ENCODE measurements at places on chromosomes 13 and 19.

- DNase-seq = no peak
Observed at GRCh38 chr13:48637601-48638000, 16.1 kb upstream of the CYSLTR2 start.

DNA sequence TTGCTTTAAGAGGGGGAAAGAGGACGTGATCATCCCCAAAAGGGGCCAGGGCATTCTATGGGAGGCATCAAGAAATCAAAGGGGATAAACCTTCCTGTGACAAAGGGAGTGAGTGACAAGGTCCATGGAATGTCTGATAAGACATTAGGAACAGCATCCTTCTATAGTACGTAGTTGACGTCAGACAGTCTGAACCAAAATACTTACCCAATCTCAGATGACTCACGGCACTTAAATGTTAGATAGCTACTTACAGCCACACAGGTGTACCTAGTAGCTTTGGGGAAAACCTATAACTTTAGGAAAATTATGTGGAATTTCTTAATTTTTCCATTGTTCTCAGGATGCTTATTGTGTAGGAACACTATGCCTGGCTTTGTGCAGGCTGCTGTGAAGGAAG lies 4.9 kb downstream of the LGALS16 start:
- DNase-seq = no peak

GRCh38 chr19:45245826-45246225 lies 619 bp upstream of the EXOC3L2 start:
- no peak for DNase-seq

DNA sequence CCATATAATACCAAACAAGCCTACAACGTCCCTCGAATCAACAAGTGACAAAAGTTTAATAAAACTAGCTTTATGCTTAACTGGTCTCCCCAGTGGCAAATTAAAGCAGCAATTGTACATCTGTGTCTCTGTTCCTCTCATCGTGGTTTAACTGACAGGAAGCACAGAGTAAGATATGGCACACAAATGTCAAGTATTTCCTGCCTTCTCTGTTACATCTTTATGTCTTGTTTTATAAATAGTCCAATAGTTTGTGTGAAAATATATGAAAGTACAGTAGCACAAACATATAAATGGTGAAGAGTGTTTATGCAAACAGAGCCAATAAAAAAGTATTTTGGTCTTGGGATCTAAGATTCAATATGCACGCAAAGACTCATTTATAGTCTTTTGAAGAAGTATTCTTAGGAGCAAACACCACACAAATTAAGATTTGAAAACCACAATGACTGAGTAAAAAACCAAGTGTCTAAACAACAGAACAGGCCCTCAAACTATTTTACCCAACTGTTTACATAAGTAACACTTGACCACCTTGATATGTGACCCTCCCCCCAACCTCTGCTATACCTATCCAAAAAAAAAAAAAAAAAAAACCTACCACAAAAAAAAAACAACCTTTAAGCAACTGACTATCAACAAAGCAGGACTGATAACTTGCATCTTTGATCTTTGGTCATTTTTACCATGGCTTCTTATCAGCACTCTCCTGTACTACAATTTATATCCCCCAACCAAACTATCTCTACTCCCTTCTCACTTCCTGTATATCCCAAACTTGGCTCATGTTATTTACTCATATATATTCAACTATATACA lies 14.0 kb downstream of the ELF1 start:
- DNase-seq = no peak

DNA sequence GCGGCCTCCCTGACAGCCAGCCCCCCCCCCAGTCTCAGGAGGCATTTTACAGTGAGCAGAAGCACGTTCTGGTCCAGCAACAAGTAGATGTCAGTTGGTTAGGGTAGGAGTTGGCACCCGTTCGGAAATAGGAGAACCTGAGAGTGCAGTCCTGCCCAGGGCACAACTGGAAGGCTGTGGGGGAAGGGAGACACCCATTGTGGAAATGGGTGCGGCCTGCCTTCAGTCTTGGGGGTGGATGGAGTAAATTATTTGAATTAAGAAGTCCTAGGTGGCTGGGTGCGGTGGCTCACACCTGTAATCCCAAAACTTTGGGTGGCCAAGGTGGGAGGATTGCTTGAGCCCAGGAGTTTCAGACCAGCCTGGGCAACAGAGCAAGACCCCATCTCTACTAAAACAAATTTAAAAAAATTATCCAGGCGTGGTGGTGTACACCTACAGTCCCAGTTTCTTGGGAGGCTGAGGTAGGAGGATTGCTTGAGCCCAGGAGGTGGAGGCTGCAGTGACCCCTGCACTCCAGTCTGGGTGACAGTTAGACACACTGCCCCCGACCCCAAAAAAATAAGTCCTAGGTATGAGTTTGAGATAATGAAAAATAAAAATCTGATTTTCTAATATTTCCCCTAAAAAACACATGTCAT lies 1.2 kb downstream of the CIRBP start:
- DNase-seq = no peak

DNA sequence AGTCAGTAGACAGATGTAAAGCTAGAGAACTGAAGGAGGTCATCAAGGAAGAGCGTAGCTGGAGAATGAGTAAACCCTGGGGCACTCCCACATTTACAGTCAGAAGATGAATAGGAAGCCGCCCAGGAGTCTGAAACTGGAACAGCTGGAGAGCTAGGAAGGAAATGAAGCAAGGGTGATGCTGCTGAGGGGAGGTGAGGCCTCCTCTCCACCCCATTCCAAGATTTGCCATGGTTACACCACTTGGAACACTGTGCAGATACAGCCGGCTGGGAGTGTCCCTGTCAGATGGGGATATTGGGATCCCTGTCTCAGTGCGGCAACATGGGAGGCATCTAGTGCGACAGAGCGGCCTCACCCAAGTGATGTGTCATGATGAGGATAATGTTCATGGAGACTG lies 51.8 kb upstream of the GPI start:
- DNase-seq = no peak

- DNase-seq = no peak
Observed at GRCh38 chr19:11182994-11183393, 14.4 kb downstream of the KANK2 start.

DNA sequence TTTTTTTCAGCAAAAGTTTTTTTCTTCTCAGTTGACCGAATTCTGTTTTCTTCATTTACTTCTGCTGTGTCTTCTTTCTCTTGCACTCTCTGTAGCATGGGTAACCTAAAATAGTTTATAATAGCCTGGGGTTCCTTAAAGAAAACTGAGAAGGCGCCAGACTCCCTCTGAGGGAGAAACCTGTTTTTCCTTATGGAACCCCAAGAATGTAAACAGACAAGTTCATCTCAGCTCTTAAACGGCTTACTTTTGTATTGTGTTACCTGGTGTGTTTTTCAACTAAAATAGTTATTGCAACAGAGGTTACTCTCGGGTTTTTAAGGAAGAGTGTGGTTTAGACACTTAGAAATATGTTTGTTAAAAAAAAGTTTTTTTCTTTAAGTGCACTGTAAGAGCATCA lies 23.8 kb upstream of the TM9SF2 start:
- DNase-seq = no peak

DNA sequence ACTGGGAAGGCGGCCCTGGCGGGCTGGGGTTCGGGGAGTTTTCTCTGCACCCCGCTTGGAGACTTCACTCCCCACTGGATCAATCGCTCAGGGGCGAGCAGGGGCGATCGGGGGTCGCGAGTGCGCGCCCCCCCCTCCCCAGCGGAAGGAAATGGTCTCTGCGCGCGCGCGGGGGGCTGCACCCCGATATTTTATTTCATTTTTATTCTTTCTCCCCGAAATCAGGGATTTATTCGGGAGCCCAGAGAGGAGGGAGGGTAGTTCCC lies 421 bp downstream of the ARID3A start:
- no peak for DNase-seq

GRCh38 chr13:90454002-90454636 lies 893.4 kb upstream of the MIR17HG start:
- DNase-seq = no peak

DNA sequence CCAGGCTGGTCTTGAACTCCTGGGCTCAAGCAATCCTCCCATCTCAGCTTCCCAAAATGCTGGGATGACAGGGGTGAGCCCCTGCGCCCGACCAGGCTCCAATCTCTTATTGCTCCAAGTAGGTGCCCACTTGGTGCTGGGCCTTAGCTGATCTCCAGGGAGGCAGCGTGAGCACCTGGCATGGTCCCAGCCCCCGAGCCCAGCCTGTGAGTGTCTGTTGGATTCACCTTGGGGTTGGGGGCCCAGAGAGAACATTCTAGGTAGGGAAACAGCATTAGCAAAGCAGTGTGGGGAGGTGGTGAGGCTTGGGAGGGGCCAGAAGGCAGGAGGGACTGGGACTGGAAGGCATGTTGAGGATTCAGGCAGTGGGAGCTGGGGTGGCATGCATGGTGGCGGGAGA lies 45.5 kb downstream of the DNM2 start:
- DNase-seq = no peak

GRCh38 chr19:835210-835810 lies 5.5 kb upstream of the PRTN3 start:
- no peak for DNase-seq

DNA sequence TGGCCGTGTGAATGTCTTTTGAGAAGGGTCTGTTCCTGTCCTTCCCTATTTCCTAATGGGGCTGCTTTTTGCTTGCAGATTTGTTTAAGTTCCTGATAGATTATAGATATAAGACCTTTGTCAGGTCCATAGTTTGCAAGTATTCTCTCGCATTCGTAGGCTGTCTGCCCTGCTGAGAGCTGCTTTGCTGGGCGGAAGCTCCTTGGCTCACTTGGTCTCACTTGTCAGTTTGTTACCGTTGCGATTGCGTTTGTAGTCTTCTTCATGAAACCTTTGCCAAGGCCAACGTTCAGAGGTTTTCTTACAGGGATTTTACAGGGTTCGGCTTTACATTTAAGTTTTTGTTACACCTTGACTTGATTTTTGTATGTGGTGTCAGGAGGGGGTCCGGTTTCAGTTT lies 44.0 kb upstream of the TFDP1 start:
- no peak for DNase-seq

- no peak for DNase-seq
Observed at GRCh38 chr19:36136964-36137686, 2.7 kb upstream of the CAPNS1 start.

DNA sequence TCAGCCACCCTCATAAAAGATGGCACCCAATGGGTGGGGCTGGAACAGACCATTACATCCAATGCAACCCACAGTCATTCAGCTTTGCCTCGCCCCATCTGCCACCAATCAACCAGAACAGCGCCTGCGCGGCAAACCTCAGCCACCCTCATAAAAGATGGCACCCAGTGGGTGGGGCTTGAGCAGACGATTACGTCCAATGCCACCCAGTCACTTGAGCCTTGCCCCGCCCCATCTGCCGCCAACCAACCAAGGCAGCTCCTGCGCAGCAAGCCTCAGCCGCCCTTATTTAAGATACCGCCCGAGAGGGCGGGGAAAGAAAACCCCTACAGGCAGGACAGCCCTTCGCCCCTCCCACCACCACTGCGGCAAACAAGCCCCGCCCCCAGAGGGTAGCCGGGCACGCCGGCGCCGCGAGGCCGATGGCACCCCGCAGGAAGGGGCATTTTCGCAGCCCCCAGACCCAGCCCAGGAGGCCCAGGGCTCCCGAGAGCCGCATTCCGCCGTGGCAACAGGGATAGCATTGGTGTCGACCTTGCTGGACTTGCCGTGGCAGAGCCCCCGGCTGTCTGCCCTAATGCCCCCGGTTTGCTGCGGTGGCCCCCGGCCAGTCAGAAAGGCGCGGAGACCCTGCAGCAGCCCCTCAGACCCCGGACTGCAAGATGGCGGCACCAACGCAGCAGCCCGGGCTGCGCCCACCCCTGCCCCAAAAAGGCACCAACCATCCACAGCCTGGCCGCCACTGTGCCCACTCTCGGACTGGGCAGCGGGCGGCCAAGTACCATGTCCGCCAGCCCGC lies 675 bp downstream of the PEG3 start:
- DNase-seq = no peak

- no peak for DNase-seq
Observed at GRCh38 chr13:52461265-52461664, 6.0 kb downstream of the CKAP2 start.

GRCh38 chr19:5269279-5269678 lies 71.3 kb downstream of the PTPRS start:
- no peak for DNase-seq

DNA sequence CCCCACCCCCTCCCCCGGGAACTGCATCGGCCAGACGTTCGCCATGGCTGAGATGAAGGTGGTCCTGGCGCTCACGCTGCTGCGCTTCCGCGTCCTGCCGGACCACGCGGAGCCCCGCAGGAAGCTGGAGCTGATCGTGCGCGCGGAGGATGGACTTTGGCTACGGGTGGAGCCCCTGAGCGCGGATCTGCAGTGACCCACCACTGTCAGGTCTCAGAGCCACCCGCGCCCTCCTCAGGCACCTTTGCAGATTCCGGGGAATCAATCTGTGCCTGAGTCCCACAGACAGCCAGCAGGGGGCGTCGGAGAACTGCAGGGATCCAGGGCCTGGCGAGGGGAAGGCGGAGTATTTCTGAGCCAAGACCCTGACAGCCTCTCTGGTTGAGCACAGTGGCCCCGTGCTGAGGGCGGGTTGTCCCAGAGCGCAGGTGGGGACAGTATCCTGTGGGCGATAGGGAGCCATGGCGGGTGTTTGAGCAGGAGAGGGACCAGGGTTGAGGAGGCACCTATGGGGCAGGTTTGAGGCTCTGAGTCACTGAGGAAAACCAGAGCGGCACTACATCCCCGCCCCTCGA lies 30.4 kb upstream of the CYP4F8 start:
- peak; percentile 81 for DNase-seq

- no peak for DNase-seq
Observed at GRCh38 chr19:1860042-1860775, 3.2 kb downstream of the KLF16 start.

DNA sequence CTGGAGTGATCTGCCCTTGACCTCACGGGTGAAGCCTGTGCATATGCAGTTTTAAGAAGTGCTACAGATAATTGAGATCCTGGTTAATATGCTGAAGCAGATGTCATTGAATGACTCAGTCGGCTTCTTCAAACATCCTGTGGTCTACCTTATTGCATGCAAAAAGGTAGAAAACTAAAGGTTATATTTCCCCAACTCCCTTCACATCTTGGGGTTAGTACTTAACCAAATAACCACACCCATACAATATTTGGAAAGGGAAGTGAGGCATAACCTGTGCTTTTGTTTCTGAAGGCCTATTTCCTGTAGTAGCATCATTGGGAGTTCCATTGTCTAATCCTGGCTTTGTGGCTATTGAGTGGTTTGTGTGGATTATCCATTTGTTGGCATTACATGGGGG lies 58.3 kb downstream of the RAP2A start:
- DNase-seq = no peak

GRCh38 chr13:110387451-110388107 lies 80.5 kb downstream of the COL4A2 start:
- no peak for DNase-seq
